ENCODE measurements at places on chromosomes 13 and 19. TPM values are rescaled to one million over a fixed set of nuclear protein-coding genes. Genes with fewer than 3 reads are reported as not detected.

ZNF700 gene
- 16.3 TPM for total RNA-seq

CEACAM6 gene
- 5.0 TPM for total RNA-seq

CLEC11A gene
- 27.2 TPM for total RNA-seq

ZNF730 gene
- 6.8 TPM for total RNA-seq

ZNF296 gene
- total RNA-seq, result 0.39 TPM

NCCRP1 gene
- 11.7 TPM for total RNA-seq

MRPL57 gene
- total RNA-seq, result 9.8 TPM

CFAP97D2 gene
- not detected for total RNA-seq
